Left renal cortex interstitium (tissue), 4 donors: ENCODE measurements at places on chromosomes 7 and 10.

- no peak for DNase-seq
Measured at GRCh38 chr10:114552050-114552449, 106.0 kb downstream of the ABLIM1 start.

DNA sequence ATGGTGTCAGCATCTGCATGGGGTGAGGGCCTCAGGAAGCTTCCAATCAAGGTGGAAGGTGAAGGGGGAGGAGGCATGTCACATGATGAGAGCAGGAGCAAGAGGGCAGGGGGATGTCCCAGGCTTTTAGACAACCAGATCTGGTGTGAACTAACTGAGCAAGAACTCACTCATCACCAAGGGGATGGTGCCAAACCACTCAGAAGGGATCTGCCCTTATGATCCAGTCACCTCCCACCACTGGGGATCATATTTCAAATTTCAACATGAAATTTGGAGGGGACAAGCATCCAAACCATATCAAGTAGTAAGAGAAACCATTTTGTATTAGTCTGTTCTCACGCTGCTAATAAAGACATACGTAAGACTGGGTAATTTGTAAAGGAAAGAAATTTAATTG lies 33.6 kb downstream of the THNSL1 start:
- DNase-seq: no peak

DNA sequence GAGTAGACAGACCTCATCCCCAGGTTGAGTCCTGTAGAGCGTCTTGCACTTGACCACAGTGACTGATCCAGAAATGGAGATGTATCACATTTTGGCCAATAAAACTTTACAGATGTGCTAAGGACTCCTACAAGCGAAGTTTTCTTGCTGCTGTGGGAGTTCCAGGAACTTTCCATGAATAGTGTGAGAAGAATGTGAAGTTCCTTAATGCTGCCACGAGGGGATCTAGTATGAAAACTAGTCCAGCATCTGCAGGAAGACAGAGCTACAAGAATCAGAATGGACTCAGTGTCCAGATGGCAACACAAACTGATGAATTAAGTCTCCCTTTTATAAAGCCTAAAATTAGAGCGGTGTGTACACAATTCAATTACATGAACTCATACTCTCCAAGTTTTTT lies 14.8 kb upstream of the LSM8 start:
- DNase-seq: no peak

- no peak for DNase-seq
Measured at GRCh38 chr7:20301311-20301939, 29.3 kb upstream of the ITGB8 start.

DNA sequence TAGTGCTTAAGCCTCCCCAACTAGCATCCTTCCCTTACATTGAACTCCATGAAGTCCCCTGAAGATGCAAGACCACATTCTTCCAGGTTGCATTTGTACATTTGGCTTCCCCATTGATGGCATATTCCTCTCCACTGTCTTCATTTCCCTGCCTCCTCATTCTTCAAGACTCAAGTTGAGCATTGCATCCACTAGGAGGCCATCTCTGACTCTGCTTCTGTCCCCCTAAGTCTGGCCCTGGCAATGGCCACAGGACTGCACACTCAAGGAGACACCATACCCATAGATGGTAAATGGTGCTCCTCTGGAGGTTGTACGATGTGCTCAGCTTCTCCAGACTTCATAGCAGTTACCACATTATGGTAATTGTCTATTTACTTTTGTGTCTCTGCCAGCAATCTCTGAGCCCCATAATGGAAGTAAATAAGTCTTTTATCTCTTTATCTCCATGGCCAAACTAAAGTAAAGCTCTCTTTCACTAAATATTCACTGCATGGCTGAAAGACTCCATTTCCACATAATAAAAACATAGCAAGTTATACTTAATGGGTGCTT lies 112.6 kb downstream of the PTPRZ1 start:
- DNase-seq: no peak

GRCh38 chr7:80942261-80943041 lies 23.6 kb upstream of the SEMA3C start:
- DNase-seq: no peak

DNA sequence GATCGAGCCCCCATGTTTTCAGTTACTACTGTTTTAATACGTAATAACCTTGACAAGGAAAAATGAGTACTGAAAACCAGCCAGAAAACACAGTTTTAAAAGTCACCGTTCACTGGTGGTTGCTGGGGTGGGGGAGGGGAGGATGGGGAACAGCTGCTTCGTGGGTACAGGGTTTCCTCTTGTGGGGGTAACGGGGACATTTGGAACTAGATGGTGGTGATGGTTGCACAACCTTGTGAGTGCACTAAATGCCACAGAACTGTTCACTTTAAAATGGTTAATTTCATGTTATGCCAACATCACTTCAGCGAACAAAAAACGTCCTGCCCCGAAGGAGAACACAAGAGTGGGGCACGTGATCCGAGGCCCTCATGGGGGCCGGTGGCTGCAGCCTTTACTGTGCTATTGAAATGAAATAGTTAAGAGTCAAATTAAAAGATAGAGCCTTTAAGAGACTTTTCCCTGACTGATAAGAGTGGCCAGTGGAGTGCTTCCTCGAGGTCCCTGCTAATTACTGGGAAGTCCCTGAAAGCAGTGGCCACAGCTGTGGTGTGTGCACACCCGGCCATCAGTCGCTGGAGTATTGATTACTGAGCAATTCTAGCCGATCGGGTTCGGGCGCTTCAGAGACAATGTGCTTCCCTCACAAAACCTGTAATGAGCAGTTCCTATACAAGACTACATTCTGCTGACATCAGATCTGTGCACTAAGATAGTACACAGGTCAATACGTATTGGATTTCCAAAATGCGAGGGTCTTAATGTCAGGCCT lies 80.3 kb downstream of the EBF3 start:
- DNase-seq: no peak

DNA sequence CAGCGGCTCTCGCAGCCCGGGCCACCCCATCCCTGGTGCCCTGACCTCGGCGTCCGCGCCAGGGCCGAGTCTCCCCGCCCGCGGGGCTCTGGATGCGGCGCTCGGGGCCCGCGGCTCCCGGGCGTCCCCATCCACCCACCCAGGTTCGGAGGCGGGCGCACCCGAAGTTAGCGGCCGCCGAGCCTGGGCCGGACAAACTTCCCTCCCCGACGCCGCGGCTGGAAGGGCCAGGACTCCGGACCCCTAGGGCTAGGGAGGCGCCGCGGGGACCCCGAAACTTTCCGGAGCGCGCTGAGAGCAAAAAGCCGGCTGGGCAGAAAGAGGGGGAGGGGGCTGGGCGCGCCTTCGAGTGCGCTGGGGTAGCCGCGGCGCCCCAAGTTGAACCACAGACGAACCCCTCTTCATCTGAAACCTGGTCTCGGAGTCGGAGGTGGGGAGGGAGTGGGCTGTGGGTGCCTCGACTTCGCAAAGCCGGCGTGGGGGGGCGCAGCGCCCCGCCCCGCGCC lies 3.7 kb upstream of the ELFN1 start:
- no peak for DNase-seq
